ENCODE measurements at places on chromosomes 5 and 9.
A peak's percentile ranks its signal among the peaks of the same experiment; 100 is the strongest.

GRCh38 chr5:30039379-30039778, 1154.1 kb upstream of the CDH6 start:
- DNase-seq, result no peak

DNA sequence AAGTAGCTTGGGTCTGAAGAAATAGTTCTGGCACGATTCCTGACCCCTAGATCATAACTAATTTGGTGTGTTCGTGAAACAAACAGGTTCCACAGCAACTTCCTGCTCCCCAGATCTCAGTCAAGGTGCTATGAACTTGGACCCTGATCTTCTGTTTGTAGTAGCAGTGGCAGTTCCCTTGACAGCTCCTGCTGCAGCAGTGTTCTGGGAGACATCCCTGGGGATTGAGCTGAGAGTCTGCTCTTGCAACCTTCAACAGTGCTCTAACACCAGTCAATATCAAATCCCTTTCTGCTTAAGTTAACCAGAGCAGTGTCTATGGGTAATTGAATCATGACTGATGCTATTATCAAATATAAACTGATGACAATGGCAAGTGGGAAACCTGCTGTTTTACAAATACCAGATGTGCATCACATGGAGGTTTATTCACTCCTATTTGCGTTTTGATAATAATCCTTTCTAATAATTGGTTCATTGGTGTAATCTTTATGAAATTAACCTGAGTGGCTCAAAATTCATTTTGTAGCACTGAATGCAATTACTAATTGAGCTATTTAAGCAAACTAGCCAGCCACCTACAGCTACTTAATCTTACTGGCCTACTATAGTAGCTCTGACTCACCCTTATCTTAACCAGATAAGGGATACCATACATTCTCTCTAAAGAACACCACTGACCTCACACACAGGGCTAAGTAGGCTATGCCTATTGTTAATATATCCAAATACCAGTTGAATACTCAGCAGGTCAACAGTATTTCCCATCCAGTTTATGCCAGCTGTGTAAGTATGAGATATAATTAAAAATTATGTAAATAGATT, 21.9 kb downstream of the KDM4C start:
- peak; percentile 36 for DNase-seq

DNA sequence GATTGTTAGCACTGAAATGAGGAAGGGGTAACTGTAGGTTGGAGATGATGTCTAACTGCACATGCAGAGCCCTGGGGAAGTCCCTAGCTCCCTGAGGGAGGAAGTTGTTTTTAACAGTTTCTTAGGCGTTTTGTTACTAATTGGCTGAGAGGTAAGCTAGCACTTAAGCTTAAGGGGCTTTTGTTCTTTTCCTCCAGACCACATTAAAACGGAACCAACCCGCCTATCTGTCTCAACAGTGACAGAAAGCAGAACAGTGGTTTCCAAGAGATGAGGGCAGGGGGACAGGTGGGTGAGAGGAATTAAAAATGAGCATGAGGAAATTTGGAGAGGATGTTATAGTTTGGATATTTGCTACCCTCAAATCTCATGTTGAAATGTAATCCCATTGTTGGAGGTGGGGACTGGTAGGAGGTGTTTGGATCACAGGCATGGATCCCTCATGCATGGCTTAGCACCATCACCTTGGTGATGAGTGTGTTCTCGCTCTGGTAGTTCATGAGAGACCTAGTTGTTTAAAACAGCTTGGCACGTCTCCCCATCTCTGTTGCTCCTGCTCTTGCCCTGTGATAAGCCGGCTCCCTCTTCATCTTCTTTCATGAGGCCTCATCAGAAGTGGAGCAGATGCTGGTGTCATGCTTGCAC, 38.9 kb downstream of the LYRM7 start:
- no peak for DNase-seq

DNA sequence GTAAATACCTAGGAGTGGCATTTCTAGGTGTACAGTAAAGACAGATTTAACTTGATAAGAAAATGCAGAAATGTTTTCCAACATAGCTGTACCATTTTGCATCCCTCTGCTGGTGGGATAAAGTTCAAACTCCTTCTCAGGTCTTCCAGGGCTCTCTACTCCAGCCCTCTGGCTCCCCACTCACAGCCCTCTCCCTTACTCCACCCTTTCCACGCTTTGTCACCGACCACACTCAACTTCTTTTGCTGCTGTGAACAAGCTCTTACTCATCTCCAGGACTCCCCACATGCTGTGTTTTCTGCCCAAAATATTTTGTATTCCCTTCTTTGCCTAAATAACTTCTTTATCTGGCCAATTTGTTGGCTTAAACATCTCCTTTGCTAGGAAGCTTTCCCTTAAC, 90.6 kb upstream of the OSMR start:
- peak; percentile 63 for DNase-seq

DNA sequence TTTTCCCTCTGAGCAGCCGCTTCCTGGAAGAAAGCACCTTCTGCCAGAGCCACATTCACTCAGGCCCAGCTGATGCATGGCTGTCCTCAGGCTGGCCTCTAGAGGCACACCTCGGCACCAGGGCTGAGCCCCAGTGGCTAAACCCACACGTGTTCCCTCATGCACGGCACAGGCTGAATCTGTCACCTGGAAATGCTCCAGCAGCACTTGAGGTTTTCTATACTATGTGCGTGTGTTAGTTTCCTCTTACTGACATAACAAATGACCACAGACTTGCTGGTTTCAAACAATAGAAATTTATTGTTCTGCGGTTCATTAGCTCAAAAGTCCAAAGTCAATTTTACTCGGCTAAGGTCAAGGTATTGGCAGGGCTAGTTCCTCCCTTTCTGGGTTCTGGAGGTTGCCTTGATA, 141.4 kb downstream of the LRRC70 start:
- DNase-seq, result peak; percentile 5

DNA sequence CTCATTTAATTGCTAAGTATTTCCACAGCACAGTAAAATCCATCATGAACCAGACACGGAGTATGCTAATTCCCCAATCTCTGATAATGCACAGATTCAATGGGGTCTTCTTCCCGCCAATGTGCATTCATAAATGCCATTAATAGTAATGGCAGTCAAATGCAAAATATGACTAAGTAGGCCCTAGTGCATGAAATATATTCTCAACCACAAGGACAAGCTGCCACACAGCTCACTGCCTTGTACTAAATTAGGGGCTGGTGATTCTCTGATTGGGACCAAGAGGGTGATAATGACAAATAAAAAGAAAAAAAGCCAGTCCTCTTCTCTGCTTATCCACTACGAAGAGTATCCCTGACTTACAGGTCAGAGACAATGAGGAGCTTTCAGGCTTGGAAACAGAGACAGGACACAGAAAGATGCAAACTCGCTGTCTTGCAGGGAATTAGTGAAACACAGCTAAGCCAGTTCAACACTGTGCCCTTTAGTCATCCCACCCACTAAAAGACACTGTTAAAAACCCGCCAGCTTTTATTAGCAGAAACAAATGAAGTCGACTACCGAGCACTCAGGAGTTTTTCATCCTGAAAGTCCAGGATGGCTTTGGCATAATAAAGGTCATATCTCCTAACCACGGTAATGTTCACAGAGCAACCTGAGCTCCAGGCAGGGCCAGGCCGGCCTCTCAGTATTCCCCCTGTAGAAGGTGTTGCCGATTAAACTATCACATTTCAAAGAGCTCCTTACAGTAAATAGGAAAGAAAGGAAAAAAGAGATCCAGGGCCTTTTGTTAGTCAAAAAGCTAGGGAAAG, 148.1 kb downstream of the EBF1 start:
- no peak for DNase-seq

DNA sequence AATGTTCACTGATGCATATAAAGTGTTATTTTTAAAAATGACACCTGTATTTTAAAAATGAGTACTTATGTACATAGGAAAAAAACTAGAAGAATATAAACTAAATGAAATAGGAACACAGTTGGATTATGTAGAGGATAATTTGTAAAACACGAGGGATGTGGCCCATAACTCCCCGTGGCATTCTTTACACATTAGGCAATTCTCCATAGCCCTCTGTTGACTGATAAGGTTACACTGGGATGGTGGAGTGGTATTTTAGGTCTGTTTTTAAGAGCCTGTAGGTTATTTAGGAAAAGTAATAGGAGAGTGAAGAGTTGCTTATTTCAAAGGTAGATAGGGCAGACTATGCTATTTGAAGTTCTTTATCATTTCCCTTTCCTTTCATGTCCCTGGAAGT, 1.8 kb downstream of the CAVIN4 start:
- DNase-seq, result no peak

DNA sequence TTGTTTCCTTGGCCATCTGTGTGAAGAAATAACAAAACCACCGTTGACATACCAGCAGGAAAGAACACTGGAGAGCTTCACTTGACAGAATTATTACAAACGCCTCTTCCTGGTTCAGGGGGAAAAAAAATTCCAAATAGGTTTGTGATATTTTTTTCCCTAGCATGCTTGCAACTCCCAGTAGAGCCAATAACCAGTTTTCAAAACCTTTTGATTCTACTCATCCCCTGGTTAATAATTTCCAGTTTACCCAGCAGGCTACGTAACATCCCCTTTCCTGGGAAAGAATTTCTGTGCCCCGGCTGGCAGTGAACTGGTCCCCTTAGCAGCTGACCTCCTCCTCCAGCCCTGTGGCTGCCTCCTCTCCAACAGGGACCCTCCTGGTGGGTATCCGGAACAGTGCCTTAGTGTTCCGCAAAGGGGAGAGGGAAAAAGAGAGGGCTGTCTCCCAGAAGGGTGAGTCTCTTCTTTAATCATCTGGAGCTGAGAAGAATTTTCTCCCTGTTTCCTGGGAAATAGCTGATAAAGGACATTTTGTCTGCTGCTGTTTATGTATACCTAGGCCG, 72.8 kb upstream of the BOD1 start:
- no peak for DNase-seq

DNA sequence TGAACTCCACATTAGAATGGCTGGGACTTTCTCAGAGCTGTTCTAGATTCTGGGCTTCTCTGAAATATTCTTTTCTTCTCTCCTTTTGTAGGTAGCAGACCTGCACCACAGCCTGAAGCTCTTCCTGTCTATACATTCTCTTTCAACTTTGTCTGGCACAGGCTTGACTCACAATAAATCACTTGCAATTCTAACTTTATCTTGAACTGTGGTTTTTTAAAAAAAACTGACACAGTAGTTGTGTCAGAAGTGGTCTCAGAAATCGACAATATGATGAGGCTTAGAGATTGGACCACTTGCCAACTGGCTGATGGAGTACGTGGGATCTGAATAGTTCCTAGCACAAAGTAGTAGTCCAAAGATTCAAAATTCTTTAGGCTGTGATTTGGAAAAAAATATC, 24.1 kb upstream of the CDH9 start:
- peak; percentile 6 for DNase-seq

GRCh38 chr5:176995896-176996767, 10.4 kb downstream of the UIMC1 start:
- DNase-seq, result peak; percentile 51

GRCh38 chr5:65010841-65011240, 242.1 kb downstream of the CWC27 start:
- DNase-seq, result no peak

DNA sequence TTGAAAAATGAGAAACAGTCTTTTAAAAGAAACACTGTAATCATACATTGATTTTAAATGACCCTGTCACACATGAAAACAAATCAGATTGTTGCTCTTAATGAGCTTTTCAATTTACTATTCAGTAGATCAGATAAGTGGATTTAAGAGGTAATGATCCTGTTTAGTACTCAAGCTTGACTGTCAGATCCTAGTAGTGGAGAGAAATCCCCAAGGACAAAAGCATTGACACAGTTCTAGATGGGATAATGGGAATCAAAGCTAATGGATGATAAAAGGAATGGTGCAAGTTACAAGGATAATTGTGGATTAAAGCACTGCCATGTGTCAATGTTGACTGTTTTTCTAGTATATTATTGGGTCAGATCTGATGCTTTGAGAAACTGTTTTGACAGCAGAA, 142.3 kb upstream of the TLX3 start:
- no peak for DNase-seq

DNA sequence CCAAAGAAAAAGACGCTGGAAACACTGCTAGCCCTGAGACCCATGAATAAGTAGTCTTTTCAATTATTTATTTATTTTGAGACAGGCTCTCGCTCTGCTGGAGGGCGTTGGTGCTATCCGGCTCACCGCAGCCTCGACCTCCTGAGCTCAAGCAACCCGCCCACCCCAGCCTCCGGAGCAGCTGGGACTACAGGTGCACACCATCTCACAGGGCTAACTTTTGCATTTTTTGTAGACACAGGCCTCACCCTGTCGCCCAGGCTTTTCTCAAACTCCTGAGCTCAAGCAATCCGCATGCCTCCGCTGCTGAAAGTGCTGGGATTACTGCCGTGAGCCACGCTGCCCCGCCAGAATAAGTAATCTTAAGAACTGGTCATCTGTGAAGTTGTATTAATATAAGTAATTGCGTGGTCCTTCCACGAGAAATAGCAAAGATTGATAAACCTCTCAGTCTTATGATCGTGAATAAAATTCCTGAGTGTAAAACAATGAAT, 1.6 kb downstream of the ANXA2R start:
- DNase-seq, result peak; percentile 63

DNA sequence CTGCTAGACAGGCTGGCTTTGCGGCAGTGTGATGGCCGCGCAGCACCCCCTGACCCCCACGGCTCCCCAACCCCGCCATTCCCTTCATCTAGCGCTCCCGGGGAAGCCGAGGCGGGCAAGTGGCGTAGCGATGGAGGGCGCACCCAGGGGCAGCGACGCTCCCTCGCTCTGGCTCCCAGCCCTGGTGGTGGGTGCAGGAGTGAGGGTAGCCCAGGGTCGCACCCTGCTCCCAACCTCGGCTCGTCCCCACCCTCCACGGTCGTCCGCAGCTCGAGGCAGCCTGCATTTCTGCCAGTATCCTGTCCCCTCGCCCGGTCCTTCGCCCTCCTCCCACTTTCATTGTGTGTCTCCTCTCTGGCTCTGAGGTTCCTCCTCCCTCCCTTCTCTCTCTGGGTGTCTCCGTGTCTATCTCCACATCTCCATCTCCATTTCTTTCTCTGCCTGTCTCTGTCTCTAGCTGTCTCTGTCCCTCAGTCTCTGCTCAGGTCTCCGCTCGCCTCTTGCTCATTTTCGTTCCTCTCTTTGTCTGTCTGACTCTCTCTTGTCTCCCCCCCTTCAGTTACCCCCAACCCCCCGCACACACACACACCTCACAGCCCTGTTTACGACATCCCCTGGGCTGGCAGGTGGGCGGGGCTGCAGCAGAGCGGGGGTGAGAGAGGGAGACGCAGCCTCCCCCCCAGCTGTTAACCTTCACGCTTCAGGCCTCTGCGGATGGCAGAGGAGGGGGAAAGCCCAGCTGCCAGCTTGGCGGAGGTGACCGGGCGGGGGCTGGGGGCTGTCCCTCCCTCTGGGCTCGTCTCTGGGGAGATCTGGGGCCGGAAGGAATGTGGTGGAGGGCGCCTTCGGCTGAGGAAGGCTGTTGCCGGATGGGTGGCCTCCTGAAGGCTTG, 48.7 kb upstream of the PSD2 start:
- DNase-seq, result peak; percentile 57

GRCh38 chr9:93001031-93001430, 53.7 kb downstream of the FGD3 start:
- no peak for DNase-seq

GRCh38 chr9:70420441-70421271, 6.2 kb upstream of the KLF9 start:
- DNase-seq, result peak; percentile 88

GRCh38 chr5:131377785-131378325, 114.0 kb downstream of the CDC42SE2 start:
- peak; percentile 54 for DNase-seq

Data from fibroblast of skin of abdomen (primary cell).